Placental epithelial cell (primary cell): ENCODE measurements at places on chromosomes 7 and 10. TPM values are rescaled to one million over a fixed set of nuclear protein-coding genes. Genes with fewer than 3 reads are reported as not detected.

The ANXA8L1 gene
- total RNA-seq, result 465 and 960 TPM in 2 replicates

The NEUROD6 gene
- not detected in 2 replicates for total RNA-seq

The CDH23 gene
- 5.6 and 31.4 TPM in 2 replicates for total RNA-seq

The TMEM139 gene
- total RNA-seq, result 0.39 and 1.7 TPM in 2 replicates

The OPALIN gene
- total RNA-seq, result not detected in 2 replicates

The FEZF1 gene
- total RNA-seq, result 0.39 TPM in 1 of 2 replicates, not detected in the other

The PLEKHA1 gene
- 22.8 and 35.0 TPM in 2 replicates for total RNA-seq

The GRM3 gene
- total RNA-seq, result 0.39 TPM in 1 of 2 replicates, not detected in the other

The ADCYAP1R1 gene
- total RNA-seq, result not detected in 2 replicates

The ANKRD16 gene
- 5.9 and 6.5 TPM in 2 replicates for total RNA-seq

The ZNF467 gene
- total RNA-seq, result 0.22 and 3.1 TPM in 2 replicates

The PNLIPRP2 gene
- not detected in 2 replicates for total RNA-seq

The PFKFB3 gene
- total RNA-seq, result 9.5 and 12.6 TPM in 2 replicates
